ENCODE measurements at places on chromosomes 2 and 18. TPM values are rescaled to one million over a fixed set of nuclear protein-coding genes. Genes with fewer than 3 reads are reported as not detected.

GRCh38 chr18:47036298-47036874, 965 bp upstream of the ELOA2 start:
- H3K4me1 ChIP-seq = no peaks in the 10 kb centered on the region
- H3K27me3 ChIP-seq = no peaks in the 10 kb centered on the region
- H3K27ac ChIP-seq = no peak overlapping the region
- no peaks in the 10 kb centered on the region for H3K36me3 ChIP-seq
- H3K4me3 ChIP-seq = no peak overlapping the region

CIB4 gene
- not detected for total RNA-seq

IL1RL1 gene
- not detected for total RNA-seq

CEP76 gene
- 12.5 TPM for total RNA-seq

ORMDL1 gene
- total RNA-seq = 238 TPM

- no peaks in the 10 kb centered on the region for H3K36me3 ChIP-seq
- no peaks in the 10 kb centered on the region for H3K27me3 ChIP-seq
- H3K4me3 ChIP-seq = no peak overlapping the region
- DNase-seq = no peak
Observed at GRCh38 chr2:190119257-190119656, 56.7 kb upstream of the MSTN start.

PLB1 gene
- total RNA-seq = 0.61 TPM

GRCh38 chr2:42937171-42937875, 144.9 kb upstream of the HAAO start:
- H3K27ac ChIP-seq = no peak overlapping the region
- no peaks in the 10 kb centered on the region for H3K36me3 ChIP-seq
- no peaks in the 10 kb centered on the region for H3K27me3 ChIP-seq
- no peak for DNase-seq

- DNase-seq = peak; percentile 85
- peaks cover 31% of the 10 kb centered on the region for H3K4me1 ChIP-seq
- peak overlapping the region; percentile 42 for H3K4me3 ChIP-seq
- no peaks in the 10 kb centered on the region for H3K36me3 ChIP-seq
- peak overlapping the region; percentile 59 for H3K27ac ChIP-seq
Observed at GRCh38 chr2:64730551-64731262, 77.0 kb upstream of the SERTAD2 start.

ALPG gene
- not detected for total RNA-seq

GRCh38 chr2:27265536-27265870, 2.7 kb upstream of the SLC30A3 start:
- peaks cover 5% of the 10 kb centered on the region for H3K4me1 ChIP-seq
- no peak overlapping the region for H3K27ac ChIP-seq
- no peak for DNase-seq
- no peaks in the 10 kb centered on the region for H3K36me3 ChIP-seq

GRCh38 chr2:45814951-45815621, 163.6 kb downstream of the PRKCE start:
- no peaks in the 10 kb centered on the region for H3K36me3 ChIP-seq
- peaks cover 31% of the 10 kb centered on the region for H3K4me1 ChIP-seq
- no peak for DNase-seq
- H3K27me3 ChIP-seq = no peaks in the 10 kb centered on the region
- no peak overlapping the region for H3K4me3 ChIP-seq

GRCh38 chr18:49846718-49847470, 33.6 kb upstream of the ACAA2 start:
- no peak for DNase-seq
- peaks cover 9% of the 10 kb centered on the region for H3K36me3 ChIP-seq
- H3K4me1 ChIP-seq = peaks cover 70% of the 10 kb centered on the region
- H3K27me3 ChIP-seq = no peaks in the 10 kb centered on the region

SERPINB12 gene
- total RNA-seq = not detected

- H3K4me3 ChIP-seq = no peak overlapping the region
- H3K27ac ChIP-seq = no peak overlapping the region
- no peak for DNase-seq
- H3K27me3 ChIP-seq = no peaks in the 10 kb centered on the region
- H3K36me3 ChIP-seq = no peaks in the 10 kb centered on the region
Observed at GRCh38 chr2:15780912-15781574, 159.3 kb upstream of the MYCN start.

DNA sequence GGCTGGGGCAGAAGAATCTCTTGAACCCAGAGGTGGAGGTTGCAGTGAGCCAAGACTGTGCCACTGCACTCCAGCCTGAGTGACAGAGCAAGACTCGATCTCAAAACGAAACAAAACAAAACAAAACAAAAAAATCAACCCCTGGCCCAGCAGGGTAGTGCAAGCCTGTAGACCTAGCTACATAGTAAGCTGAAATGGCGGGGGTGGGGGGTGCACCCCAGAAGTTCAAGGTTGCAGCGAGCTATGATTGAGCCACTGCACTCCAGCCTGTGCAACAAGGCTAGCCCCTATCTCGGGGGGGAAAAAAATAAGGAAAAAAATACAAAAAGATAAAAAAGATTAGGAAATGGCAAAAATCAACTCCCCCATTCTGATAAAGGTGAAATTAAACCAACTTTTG, 6.4 kb downstream of the ATL2 start:
- H3K36me3 ChIP-seq = peaks cover 8% of the 10 kb centered on the region
- no peak overlapping the region for H3K27ac ChIP-seq

DNA sequence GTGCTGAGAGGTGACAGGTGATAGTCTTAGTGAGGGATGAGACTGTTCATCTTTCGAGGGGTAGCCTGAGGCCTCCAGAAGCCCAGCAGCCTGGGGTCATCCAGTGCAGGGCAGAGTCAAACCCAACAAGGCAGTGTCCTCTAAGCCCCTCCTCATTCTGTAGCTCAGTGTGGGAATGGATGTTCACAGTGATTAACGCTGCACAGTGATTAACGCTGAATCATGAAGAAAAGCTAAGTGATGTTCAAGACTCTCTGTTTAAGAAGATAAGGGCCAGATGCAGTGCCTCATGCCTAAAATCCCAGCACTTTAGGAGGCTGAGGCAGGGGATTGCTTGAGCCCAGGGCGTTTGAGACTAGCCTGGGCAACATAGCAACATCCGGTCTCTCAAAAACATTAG, 56.3 kb upstream of the LAPTM4A start:
- H3K4me3 ChIP-seq = no peak overlapping the region
- DNase-seq = no peak
- no peak overlapping the region for H3K27ac ChIP-seq
- H3K4me1 ChIP-seq = no peaks in the 10 kb centered on the region
- H3K36me3 ChIP-seq = no peaks in the 10 kb centered on the region

- H3K27me3 ChIP-seq = no peaks in the 10 kb centered on the region
- DNase-seq = no peak
- H3K27ac ChIP-seq = no peak overlapping the region
- no peaks in the 10 kb centered on the region for H3K4me1 ChIP-seq
- H3K36me3 ChIP-seq = no peaks in the 10 kb centered on the region
Observed at GRCh38 chr18:35553300-35553699, 28.2 kb upstream of the GALNT1 start.

BMP10 gene
- 0.08 TPM for total RNA-seq

GRCh38 chr18:42296192-42296591, 341.2 kb downstream of the PIK3C3 start:
- no peaks in the 10 kb centered on the region for H3K4me1 ChIP-seq
- H3K36me3 ChIP-seq = no peaks in the 10 kb centered on the region
- no peak for DNase-seq
- no peak overlapping the region for H3K4me3 ChIP-seq
- H3K27me3 ChIP-seq = no peaks in the 10 kb centered on the region
- H3K27ac ChIP-seq = no peak overlapping the region

CFAP65 gene
- total RNA-seq = not detected

DNA sequence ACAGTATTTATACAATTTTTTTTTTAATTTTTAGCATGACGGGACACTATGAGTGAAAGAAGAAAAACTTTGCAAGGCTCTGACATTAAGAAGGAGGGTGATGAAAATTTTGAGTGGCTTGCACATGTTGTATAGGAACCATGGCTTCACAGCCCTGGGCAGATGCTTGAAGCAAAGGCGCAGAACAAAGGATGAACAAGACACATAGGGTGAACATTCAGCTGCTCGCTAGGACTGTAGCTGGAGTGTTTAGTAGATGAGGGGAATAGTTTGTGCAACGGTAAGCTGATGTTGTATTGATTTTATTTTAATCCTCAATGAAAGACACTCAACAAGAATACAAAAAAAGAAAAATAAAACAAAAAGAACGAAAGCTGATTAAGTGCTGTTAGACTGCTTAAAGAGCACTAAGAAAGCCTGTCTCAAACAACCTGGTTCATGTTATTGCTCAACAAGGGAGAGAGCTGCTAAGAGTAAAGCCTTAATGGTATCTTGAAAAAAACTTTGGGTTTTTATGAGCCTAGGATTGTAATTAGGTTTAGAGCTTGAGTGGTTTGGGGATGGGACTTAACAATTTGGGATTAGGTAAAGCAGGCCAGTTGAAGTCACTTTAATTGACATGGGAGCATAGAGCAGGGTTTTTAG, 41.2 kb upstream of the GCFC2 start:
- no peak for DNase-seq
- H3K36me3 ChIP-seq = no peaks in the 10 kb centered on the region
- no peak overlapping the region for H3K27ac ChIP-seq
- no peaks in the 10 kb centered on the region for H3K4me1 ChIP-seq
- H3K27me3 ChIP-seq = no peaks in the 10 kb centered on the region
- H3K4me3 ChIP-seq = no peak overlapping the region

CXCR4 gene
- 164 TPM for total RNA-seq

- peak; percentile 73 for DNase-seq
- H3K36me3 ChIP-seq = no peaks in the 10 kb centered on the region
- no peaks in the 10 kb centered on the region for H3K27me3 ChIP-seq
- no peaks in the 10 kb centered on the region for H3K4me1 ChIP-seq
- H3K27ac ChIP-seq = peak within 1 kb of the TSS; percentile 84
Observed at GRCh38 chr2:142131010-142131669, at the start of gene LRP1B. TSS of gene LRP1B (minus strand) at chr2:142131016. CDS start at chr2:142130729, 287 bp downstream.

DNA sequence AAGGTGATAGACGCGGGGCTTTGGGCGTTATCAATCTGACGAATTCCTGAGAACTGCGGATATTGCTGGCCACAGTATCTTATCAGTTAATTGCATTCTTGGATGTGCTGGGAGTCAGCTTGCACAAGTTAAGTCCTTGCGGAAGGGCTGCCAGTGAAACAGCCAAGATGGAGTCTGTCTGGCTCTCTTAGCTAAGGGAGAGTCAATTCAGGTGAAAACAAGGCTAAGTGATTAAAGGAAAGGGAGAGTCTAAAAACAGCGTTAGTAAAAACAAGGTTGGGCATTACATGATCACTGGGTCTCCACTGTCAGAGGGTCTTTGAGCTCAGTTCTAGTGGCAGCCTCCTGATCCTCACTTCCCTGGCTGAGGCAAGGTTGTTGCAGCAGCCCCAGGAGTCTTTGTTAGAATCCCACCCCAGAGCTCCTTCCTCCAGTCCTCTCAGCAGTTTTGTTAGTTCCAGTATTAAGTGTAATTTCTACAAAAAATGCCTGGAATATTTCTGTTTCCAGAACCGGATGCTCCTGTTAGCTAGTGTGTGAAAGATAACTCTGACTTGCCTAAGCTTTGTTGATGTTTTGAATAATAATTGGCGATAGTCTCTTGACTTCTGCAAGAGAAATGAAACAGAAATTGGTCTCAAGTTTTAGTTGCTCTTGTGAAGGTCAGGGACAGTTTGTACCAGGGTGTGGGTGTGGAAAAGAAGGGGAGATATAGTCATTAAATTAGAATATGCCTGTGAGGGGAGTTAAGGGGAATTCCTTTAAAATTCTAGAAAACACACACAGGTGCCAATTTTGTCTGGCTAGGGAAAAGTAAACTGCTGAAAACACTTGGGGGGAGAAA, 10.6 kb downstream of the CFLAR start:
- H3K27ac ChIP-seq = no peak overlapping the region
- no peak for DNase-seq
- H3K27me3 ChIP-seq = no peaks in the 10 kb centered on the region
- no peaks in the 10 kb centered on the region for H3K36me3 ChIP-seq
- H3K4me1 ChIP-seq = peaks cover 46% of the 10 kb centered on the region

GRCh38 chr2:168851674-168852320, 38.4 kb downstream of the SPC25 start:
- peaks cover 3% of the 10 kb centered on the region for H3K4me1 ChIP-seq
- no peak overlapping the region for H3K27ac ChIP-seq
- no peak overlapping the region for H3K4me3 ChIP-seq
- peak; percentile 12 for DNase-seq

- DNase-seq = peak; percentile 73
- H3K27me3 ChIP-seq = peaks cover 3% of the 10 kb centered on the region
- no peaks in the 10 kb centered on the region for H3K4me1 ChIP-seq
Observed at GRCh38 chr2:60554074-60554645, 706 bp upstream of the BCL11A start.

DNA sequence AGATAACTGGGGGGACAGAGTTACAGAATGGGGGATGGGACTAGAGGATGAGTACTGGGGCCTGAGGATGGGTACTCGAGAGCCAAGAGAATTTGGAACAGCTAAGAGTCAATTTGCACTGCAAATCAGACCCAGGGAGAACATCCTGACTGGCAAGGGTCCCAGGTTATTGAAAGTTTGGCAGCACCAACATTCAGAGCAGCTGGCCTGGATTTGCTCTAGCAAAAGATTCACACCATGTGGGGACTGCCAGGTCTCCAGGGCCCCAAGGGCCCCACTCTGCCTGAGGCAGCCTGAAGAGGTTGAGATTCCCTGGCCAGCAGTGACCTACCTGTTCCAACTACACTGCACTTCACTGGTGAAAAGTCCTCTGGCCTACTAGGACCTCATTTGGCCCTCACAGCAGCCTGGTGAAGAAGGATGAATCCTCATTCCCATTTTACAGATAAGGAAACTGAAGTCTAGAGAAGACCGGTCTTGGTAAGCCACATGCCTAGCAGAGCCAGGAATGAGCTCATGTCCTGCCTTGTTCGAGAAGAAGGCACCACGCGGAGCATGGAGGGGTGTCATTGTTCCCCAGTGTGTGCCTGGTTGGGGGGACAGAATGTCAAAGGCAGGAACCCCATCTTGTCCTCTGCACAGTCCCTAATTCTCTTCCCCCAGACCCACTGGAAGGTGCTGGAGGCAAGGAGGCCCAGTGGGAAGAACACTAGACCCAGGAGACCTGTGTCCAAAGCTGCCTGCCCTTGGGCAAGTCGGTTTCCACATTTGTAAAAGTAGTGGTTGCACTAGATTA, 258.6 kb downstream of the TNS1 start:
- H3K27me3 ChIP-seq = no peaks in the 10 kb centered on the region
- H3K36me3 ChIP-seq = no peaks in the 10 kb centered on the region
- DNase-seq = no peak
- no peak overlapping the region for H3K4me3 ChIP-seq
- H3K4me1 ChIP-seq = peaks cover 6% of the 10 kb centered on the region

NRP2 gene
- 57.5 TPM for total RNA-seq

GRCh38 chr2:113118263-113118657, 9.1 kb upstream of the IL1RN start:
- no peaks in the 10 kb centered on the region for H3K36me3 ChIP-seq
- H3K4me1 ChIP-seq = no peaks in the 10 kb centered on the region
- DNase-seq = no peak
- no peak overlapping the region for H3K27ac ChIP-seq
- no peak overlapping the region for H3K4me3 ChIP-seq

LHCGR gene
- total RNA-seq = not detected

TMEM17 gene
- total RNA-seq = 0.51 TPM

DNA sequence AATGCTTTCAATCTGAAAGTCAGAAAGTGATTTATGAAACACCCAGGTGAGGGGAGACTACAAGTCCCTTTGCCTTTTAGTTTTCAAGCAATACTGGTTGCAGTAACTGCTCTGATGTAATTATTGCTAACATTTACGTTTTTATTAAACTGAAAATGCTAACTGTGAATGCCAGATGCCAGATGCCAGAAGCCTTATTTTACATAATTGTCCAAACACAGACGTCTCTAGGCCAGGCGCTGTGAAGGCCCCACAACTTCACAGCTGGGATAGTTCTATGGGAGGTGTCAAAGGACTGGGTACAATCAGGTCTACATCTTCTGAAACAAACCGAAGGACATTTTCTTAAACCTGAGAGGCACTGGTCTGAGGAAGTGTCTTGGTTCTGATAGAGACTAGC, 27.5 kb upstream of the MSGN1 start:
- peaks cover 19% of the 10 kb centered on the region for H3K36me3 ChIP-seq
- H3K4me1 ChIP-seq = peaks cover 31% of the 10 kb centered on the region
- no peak overlapping the region for H3K27ac ChIP-seq
- H3K4me3 ChIP-seq = no peak overlapping the region

All from SJCRH30 (cell line).